Left renal cortex interstitium (tissue), 4 donors: ENCODE measurements at places on chromosomes 4 and X. TPM values are rescaled to one million over a fixed set of nuclear protein-coding genes. Genes with fewer than 3 reads are reported as not detected.

- no peak for DNase-seq
These were observed 102.9 kb downstream of the CLCN4 start for GRCh38 chrX:10259716-10260115.

GRCh38 chr4:10662937-10663336 is 21.6 kb downstream of the CLNK start:
- DNase-seq: no peak

GRCh38 chrX:9326369-9326768 is 138.5 kb upstream of the TBL1X start:
- no peak for DNase-seq

IL13RA1 gene
- polyA plus RNA-seq: 59.2 TPM

- DNase-seq: no peak
These were observed 62.4 kb upstream of the MTM1 start for GRCh38 chrX:150506020-150506419.

- DNase-seq: no peak
These were observed 150.8 kb downstream of the FRAS1 start for GRCh38 chr4:78207951-78208350.

ARSJ gene
- polyA plus RNA-seq: 15.3 TPM

DNA sequence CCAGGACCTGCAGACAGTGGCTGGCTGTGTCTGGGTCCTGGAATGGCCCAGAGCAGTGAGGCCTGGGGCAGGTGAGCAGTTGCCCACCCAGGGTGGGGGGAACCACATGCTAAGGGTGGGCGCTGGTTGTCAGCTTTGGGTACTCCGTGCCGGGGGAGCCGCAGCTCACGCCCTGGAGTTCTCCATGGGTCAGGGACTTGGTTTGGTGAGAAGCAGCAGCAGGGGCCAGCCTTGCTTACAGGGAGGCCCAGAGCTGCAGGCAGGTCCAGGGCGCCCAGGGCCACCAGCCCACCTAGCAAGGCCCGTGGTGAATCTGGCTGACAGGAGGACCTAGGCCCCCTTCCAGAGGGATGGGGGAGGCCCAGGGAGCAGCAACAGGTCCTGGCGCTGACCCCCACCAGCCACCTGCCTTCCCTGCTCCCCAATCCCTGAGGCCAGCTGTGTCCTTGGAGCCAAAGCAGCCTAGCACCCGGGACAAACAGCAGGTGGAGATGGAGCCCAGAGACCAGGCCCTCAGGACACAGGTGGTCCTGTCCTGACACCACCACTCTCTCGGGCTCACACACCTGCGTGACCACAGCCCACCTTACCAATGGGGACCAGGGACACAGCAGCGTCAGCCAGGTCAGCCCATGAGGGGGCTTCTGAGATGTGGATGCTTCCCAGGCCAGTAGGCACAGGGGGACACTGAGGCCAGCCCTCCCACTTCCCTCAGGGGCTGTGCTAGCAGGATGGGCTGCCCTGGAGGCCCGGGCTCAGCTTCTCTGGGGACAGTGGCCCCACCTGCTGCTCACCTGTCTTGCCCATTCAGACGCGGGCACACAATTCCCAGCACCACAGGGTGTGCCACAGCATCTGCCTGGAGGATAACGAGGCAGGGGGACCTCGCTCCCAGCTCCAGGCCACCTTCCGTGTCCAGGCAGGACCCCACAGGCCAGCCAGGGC is 3.5 kb downstream of the MXD4 start:
- no peak for DNase-seq

FGG gene
- not detected for polyA plus RNA-seq

GRCh38 chrX:124507246-124507645 is 160.9 kb downstream of the SH2D1A start:
- DNase-seq: no peak

- DNase-seq: no peak
These were observed 66.3 kb downstream of the GAB1 start for GRCh38 chr4:143402776-143403552.

GRCh38 chrX:44947995-44948394 is 75.0 kb downstream of the KDM6A start:
- DNase-seq: no peak

UGT2B15 gene
- polyA plus RNA-seq: 0.12 TPM

SLIT2 gene
- 38.8 TPM for polyA plus RNA-seq

SUV39H1 gene
- polyA plus RNA-seq: 6.6 TPM

CT45A5 gene
- not detected for polyA plus RNA-seq

- peak; percentile 11 for DNase-seq
These were observed 74.1 kb downstream of the NBDY start for GRCh38 chrX:56802921-56803849.

DNA sequence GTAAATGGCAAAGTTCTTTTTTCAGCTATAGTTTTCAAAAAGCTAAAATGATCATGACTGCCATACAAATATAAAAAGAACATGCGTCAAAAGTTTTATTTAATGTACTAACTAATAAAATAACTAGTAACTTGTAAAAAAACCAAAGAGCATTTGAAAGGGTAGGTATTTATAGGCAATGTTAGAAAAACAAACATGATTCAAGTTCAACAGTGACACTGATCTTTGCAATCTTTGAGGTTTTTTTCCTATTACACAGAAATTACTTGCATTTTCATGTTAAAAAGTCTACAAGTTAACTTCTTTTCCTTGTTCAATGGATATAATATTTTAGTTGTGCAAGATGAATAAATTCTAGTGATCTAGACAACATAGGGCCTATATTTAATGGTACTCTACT is 72.3 kb upstream of the GRID2 start:
- DNase-seq: no peak

DNA sequence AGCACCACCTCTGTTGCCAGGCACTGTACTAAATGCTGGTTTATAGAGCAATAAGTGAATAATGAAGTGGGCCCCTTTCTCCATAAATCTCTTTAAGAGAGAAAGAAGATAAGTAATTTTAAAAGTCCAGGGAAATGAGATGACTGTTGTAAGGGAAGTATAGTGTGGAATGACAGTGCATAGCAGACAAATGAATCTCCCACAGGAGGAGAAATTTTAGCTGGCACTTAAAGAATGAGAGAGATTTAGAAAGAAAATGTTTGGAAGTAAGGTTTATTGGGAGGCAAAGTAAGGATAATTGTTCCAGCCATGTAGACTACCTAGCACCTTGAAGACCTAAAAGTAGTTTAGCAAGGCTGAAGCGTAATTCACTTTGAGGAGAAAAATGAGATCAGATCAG is 1081.1 kb upstream of the PABPC4L start:
- DNase-seq: no peak

DNA sequence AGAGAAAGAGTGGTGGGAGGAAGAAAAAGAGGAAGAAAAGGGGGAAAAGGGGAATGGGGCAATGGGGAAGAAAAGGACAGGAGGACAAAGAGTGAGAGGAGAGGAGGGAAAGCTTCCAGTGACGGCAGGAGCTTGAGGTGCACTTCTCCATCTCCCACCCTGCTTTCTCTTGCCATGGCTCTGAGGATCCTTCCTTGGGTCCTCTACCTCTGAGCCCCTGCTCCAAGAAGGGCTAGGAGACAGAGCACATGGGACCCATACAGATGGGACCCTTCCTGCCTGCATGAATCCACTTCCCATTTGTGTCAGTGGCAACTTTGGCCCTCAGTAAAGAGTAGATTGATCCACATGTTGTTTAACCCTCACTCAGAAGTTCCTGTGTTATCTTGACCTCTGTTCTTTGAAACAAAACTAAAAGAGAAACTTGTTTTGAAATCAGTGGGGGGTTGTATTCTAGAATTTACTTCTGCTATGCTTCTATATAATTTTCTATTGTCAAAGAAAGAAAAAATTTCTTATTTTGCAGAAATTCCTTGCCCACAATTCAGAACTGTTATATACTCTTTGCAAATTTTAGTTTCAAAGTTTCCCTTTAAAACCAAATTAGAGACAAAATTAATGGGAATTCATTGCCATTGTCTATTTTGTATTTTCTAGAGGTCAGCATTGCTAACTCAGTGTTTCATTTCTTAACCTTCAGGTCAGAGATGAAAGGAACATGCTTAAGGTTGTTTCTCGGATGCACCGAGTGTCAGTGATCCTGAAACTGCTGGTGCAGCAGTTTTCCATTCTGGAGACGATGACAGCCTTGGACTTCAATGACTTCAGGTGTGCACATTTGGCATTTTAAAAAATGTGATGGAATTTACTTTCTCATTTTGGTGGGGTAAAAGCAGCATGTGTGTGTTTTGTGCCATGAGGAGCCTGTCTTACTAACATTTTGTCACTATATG is 5.0 kb downstream of the TDO2 start:
- no peak for DNase-seq

GRCh38 chrX:151174581-151175282 is 1.7 kb upstream of the GPR50 start:
- no peak for DNase-seq

MAGEE1 gene
- polyA plus RNA-seq: 6.3 TPM

SPIN2A gene
- polyA plus RNA-seq: 4.0 TPM

- DNase-seq: no peak
These were observed 64.7 kb upstream of the PLAC8 start for GRCh38 chr4:83179205-83179604.

DNA sequence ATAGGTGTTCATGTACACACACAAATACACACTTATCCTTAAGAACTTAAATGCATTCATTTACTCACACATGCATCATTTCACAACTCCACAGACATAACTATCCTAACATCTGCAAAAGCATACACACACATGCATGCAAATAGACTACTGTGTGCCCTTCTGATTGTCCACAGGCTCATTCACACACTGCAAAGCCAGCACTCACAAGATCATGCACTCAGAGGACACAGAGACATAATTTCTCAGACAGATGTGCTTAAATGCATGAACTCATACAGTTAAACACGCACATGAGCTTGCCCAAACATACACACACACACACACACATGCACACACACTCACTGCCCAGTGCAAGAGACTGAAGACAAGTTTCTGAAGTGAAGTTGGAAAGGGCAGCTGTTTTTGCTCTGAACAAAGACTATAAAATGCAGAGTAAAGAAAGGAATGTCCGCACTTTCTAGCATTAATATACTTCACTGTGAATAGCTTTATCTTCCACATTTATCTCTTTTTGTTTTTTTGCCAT is 1018.0 kb upstream of the HS3ST1 start:
- peak; percentile 19 for DNase-seq

EVC2 gene
- polyA plus RNA-seq: 8.8 TPM

- no peak for DNase-seq
These were observed 56.6 kb upstream of the WDR1 start for GRCh38 chr4:10173037-10173753.

DNA sequence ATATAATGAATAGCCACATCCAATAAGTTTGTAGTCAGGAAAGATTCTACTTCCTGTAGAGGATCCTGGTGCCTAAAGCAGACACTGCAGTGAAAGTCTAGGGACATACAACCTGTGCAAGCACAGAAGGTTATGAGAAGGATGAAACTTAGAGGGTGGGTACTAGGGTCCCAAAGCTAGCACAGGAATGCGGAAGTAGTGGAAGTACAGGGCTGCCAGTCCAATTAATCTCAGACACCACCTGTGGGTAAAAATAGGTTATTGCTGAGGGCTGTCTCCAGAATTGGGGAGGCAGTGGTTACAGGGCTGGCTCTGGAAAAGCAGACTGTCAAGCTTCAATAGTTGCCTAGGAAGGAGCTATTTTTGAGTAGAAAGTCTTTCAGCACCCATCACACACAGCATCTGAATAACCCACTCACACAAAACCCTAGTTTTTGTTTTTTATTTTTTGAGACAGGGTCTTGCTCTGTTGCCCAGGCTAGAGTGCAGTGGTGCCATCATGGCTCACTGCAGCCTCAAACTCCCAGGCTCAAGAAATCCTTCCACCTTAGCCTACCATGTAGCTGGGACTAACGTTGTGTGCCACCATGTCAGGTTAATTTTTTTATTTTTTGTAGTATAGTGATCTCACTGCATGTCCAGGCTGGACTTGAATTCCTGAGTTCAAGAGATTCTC is 50.8 kb upstream of the ELF2 start:
- no peak for DNase-seq

RBM41 gene
- polyA plus RNA-seq: 14.3 TPM

GRCh38 chr4:10529291-10530136 is 72.3 kb upstream of the ZNF518B start:
- DNase-seq: no peak

ZFYVE28 gene
- 2.5 TPM for polyA plus RNA-seq

DNA sequence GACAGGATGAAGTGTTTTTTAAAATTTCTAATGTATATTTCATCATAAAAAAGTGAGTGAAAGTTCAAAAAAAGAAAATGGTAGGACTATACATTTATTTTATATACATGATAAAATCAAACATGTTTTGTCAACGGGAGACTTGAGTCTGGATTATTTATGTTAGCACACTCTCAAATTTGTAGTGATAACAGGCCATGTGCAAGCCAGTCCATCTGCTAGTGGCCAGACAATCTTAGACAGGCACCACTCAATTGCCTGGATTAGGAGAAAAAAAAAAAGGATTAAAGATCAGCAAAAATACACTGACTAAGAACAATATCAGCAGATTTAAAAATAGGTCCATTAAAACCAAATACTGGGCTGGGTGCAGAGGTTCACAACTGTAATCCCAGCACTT is 71.9 kb downstream of the KCNIP4 start:
- no peak for DNase-seq

GRCh38 chr4:183100827-183101226 is 1.8 kb downstream of the WWC2 start:
- no peak for DNase-seq

DNA sequence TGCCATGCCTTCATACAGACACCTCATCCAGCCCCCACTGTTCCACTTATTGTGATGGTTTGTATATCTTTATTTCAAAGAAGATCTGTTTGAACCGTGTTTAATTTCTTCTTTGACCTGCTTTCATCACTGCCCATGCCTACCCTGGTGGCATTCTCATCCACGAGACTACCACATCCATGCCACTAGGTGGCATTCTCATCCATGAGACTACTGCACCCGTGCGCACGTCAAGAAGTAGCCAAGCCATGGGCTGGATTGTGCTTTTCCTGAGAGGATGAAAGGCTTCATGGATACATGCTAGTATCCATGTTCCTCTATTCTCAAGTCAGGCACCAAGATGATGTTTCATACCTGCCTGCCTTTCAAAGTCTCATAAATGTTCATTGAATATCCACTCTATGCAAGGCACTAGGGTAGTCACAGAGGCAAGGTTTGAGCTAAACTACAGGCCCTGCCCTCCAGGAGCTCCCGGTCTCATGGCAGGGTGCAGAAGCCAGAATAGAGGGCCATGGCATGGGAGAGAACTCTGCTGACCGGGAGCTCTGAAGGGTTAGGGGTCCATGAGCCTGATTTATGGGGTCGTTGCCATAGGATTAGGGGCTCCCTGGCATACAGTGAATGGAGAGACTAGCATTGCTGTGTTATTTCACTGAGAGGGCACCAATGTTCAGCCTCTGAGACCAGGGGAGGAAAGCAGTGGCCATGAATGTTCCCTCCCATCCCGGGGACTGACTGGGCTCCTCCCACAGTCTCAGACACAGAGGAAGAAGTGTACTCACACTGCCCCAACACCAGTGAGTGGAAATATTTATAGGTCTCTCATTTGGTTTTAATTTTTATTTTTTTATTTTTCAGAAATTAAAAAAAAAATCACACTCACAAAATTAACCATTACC is 24.8 kb upstream of the EOLA2 start:
- DNase-seq: no peak

- DNase-seq: peak; percentile 11
These were observed 12.3 kb upstream of the XPNPEP2 start for GRCh38 chrX:129726307-129727111.

RXFP1 gene
- 0.38 TPM for polyA plus RNA-seq
